ENCODE measurements at places on chromosomes 1 and 21. TPM values are rescaled to one million over a fixed set of nuclear protein-coding genes. Genes with fewer than 3 reads are reported as not detected.
A peak's percentile ranks its signal among the peaks of the same experiment; 100 is the strongest.

ASTN1 gene
- 0.94 TPM for total RNA-seq

KRTAP19-8 gene
- not detected for total RNA-seq

C1orf115 gene
- total RNA-seq = 6.0 TPM

DISP3 gene
- total RNA-seq = 3.5 TPM

DNA sequence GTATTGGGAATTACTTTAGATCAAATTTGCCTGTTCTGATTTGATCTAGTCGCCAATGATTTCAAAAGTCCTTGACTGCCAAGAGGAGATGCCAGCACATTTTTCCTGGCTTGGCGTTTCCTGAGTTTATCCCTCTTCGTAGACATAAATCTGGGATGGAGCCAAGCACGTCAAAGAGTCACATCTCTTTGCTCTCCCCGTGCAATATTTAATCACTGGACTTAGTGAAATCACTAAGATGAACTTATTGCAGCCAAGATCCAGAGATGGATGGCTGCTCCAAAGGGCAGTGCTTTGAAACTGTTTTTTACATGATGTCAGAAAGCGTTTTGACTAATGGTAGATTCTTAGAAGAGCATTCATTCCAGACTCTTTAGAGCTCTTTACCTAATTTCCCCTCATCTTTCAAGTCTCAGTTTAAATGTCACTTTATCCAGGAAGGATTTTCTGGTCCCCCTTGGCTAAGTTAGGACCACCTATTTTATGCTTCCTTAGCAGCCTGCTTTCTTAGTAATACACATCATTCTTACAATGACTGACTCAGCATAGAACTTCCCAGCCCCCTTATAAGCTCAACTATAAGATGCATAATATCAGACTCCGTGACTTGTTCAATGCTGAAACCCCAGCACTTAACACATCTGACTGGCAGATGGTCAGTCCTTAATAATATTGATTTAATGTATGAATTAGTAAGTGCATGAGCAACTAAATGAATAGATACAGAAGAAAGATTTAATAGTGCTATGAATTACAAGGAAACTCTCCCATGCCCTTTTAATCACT lies 94.4 kb upstream of the GREM2 start:
- DNase-seq = no peak

DNA sequence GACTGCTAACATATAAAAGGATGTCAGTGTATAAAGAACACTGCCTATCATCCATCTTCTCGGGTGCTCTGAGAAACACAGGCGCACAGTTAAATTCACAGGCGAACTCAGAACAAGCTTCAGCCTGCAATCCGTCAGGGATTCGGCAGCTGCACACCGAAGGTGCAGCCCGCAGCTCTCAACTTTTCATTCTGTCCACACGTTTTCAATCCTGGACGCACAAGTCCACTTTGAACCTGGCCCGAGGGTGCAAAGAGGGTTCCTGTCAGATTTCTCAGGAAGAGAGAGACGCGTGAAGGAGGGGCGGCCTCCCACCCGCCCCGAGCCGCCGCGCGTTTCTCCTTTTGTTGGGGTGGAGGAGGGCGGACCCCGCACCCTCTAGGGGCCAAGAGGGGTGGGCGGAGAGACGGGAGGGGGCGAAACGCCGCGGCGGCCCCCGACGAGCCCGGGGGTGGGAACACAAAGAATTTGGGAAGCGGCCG lies 724 bp downstream of the DOCK7 start:
- DNase-seq = peak; percentile 49

- DNase-seq = peak; percentile 62
These were observed 5.7 kb upstream of the CHD5 start for GRCh38 chr1:6185635-6186382.

- DNase-seq = no peak
These were observed 19.4 kb downstream of the SESN2 start for GRCh38 chr1:28278763-28279162.

DNA sequence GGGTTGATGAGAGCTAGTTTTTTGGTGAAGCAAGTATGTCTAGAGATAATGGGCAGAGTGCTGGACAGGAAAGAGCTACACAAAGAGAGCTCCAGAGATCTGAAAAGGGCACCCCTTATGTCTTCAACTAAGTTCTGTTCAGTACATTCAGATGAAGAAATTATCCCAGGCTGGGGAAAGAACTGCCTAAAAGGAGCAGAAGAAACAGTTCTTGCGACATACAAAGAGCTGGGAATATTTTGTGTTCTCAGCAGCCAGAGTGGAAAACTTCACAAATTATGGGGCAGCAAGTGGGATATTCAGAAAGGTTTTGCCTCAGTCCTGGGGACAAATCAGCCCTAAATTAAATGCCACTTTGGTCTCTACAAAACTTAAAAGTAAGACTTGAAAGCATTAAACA lies 17.4 kb upstream of the CCN1 start:
- no peak for DNase-seq

DNA sequence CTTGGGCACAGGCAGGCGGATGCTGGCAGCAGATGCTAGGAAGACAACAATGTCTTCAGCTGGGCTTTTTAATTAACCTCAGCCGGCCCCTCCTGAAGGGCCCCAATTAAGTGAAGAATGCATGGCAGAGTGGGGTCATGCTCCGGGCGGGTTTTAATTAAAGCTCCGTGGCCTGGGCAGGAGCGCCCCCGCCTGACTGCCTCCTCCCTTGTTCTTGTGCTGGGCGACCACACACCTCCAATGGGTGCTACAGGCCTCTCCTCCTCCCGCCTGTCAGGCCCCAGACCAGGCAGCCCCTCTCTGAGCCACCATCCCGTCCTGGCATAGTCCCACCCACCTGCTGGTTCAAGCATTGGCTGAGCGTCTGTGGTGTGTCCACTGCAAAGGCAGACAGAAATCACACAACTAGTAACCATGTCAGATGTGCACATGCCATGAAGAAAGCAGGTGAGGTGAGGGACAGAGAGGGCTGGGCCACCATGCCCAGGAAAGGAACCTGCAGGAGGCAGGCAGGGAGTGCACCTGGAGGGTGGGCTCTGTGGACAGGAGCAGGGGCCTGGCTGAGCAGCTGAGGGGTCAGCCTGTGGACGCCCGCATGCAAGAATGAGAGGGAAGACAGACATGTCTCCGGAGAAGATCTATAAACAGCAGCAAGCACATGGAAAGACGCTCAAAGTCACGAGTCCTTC lies 8.5 kb upstream of the ARF1 start:
- DNase-seq = peak; percentile 54

- DNase-seq = no peak
These were observed 1.5 kb downstream of the B4GALT2 start for GRCh38 chr1:43980255-43981134.

DNA sequence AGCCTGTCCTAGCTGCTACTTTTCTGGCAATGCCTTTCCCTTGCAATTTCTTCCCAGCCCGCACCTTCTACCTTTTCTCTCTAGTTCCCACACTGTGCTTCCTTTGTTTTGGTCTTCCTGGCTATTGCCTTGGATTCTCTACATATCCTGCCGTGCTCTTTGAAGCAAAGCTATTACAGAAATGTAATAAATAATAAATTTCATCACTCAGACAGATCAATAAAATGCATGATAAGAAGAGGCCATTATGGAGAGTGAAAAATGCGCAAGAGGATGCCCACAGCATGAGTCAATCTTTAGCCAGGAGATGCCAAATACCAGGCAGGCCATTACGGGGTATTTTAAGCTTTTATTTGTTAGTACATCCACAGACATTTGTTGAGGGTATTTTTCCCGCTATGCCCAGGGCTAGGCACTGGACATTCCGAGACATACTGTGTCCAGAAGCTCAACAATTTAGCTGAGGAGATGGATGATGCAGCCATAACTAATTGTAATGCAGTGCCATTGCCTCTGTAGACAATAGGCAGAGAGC lies 163.6 kb downstream of the ST6GALNAC3 start:
- no peak for DNase-seq

DNA sequence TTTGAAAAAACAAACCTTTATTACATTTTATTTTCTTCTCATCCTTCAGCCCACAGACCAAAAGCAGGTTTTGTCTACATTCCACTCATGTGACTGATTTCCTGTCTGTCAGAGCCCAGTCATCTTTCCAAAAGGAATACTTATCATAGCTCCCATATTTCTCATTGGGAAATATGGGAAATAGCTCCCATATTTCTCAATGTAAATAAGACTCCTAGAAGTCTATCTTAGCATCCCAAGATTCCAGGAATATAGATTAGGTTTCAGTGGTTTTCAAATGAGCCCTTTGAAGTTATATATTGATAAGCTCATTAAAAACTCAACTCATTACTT lies 19.1 kb upstream of the NRDC start:
- no peak for DNase-seq

GRCh38 chr1:58861506-58861905 lies 77.7 kb upstream of the JUN start:
- no peak for DNase-seq

DNA sequence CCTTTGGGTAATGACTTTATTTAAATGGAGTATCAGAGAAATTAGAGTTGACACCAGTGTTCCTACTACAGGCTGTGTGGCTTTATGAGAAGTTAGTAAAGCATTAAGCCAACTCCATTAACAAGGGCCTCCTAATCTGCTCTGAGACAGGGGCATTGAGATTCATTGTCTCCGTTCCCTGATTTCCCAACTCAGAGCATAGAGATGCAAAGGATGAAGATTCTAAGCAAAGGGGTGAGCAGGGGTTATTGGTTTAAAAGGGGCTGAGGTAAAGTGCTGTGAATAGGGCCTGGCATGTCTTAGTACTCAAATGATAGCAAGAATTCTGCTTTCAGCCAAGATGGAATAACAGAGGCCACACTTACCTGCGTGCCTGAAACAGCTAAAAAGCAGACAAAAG lies 428.4 kb downstream of the PTPRU start:
- no peak for DNase-seq

- DNase-seq = peak; percentile 63
These were observed 414.1 kb upstream of the ESRRG start for GRCh38 chr1:217137210-217137881.

DNA sequence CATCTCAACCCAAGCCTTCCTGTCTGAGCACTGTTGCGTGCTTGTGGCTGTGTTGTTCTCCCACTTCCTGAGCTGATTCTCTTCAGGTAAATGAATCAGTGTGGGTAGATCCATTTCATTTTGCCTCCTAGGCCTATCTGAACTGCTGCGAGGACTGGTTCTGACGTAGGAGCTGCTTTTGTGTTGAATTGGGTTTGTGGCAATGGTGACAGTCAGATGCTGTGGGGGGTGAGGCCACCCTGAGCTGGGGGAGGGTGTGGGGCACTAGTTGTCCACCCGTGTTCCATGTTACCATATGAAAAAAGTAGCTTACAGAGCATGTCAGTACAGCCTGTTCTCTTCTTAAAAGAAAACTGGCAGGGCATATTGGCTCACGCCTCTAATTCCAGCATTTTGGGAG lies 81.5 kb downstream of the MRPS6 start:
- no peak for DNase-seq

DNA sequence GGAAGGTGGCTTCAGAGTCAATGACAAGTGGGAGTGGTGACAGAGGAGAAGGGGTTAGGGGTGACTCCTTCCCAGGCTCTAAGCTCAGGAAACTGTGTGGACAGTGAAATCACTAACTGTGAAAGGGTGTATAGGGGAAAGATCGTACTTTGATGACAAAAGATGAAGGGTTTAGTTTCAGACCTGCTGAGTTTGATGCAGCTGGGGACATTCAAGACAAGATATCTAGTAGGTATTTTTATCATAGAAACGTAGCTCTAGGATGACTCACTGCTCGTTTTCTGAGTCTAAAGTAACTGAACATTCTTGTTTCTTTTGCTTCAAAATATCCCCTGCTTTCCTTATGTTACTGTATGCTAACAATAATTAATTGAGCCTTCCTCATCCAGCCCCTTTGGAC lies 149.0 kb downstream of the PCP4 start:
- DNase-seq = no peak

DNA sequence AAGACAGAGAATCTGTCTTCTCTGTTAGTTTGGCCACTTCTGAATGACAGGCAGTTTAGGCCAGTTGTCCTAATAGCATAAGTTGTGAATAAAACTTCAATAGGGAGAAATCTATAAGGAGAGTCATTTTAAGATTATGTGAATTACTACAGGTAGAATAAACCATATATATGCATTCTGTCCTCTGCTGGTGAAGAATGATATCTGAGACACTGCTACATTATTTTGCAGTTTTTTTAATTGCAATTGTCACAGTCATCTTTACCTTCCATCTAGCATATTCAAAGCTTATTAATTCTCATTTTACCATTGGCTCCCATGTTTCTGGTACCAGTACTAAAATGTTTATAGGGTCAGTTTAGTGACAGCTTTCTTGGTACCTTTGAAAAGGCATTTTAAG lies 519.6 kb upstream of the DEPDC1 start:
- no peak for DNase-seq
